ENCODE measurements at places on chromosomes 5 and 9. TPM values are rescaled to one million over a fixed set of nuclear protein-coding genes. Genes with fewer than 3 reads are reported as not detected.

GRCh38 chr9:14310311-14310710 lies 3.6 kb downstream of the NFIB start:
- peak; percentile 53 for DNase-seq

DNA sequence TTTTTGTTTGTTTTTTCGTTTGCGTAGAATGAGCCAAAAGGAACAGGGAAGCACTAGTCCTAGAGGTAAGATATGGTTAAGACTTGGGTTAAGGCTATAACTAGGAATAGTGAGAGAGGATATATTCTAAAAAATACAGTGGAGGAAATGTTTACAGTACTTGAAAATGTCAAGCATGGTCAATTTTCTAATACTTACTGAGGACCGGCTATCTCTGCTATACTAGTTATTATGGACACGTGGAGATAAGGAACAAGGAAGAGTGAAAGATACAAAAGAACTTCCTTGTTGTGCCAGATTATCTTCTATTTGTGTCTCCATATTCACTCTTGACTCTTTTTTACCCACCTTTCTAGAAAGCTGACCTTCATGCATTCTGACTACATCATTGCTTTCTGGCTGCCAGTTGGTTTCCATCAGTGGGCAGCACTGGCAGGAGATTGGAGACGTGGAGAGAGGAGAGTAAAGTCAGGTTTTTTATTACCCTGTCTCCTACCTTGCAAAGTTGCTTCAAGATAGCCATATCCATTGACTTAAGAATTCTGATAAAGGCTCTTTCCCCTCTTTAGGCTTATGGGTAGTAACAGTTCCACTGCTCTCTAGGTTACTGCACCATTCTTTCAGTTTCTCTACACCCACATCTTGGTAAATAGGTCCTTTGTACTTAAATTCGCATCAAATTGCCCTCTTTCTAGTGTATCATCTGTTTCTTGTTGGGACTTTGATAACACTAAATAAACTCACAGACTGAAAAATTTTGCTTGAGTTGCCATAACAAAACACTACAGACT lies 9.0 kb upstream of the RFX3 start:
- no peak for DNase-seq

DNA sequence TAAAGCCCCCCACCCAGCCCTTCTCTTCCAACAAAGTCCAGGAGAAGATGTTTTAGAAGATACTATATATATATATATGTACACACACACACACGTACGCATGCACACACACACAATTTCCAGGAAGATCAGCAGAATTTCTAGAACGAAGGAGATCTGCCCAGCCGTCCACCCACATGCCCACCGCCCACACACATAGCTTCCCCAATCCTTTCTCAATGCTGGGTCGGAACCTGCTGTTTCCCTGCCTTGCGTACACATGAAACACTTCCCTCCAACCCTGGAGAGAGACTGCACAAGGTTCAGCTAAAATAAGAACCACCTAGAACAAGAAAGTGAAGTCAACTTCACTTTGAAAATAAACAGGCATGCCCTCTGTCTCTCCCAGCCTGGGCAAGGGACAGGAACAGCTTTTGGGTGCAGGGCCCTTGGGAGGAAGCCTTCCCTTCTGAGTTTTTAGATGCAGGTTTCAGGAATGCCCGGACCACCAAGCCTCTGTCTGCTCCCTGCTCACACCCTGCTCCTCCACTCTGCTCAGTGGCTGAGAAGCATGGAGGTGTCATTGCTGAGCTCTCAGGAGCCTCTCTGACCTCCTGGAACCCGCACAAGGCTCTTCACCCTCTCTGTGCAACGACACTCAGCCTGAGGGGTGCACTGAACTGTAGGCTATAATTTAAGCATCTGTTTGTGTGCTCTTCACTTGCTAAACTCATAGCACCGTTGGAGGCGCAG lies 149.4 kb downstream of the C5orf15 start:
- DNase-seq: no peak

Gene FCN2
- total RNA-seq: not detected

Gene NUTM2G
- total RNA-seq: not detected

Gene PDE6A
- total RNA-seq: under 0.01 TPM

GRCh38 chr5:167657016-167657415 lies 634.4 kb upstream of the WWC1 start:
- DNase-seq: no peak

DNA sequence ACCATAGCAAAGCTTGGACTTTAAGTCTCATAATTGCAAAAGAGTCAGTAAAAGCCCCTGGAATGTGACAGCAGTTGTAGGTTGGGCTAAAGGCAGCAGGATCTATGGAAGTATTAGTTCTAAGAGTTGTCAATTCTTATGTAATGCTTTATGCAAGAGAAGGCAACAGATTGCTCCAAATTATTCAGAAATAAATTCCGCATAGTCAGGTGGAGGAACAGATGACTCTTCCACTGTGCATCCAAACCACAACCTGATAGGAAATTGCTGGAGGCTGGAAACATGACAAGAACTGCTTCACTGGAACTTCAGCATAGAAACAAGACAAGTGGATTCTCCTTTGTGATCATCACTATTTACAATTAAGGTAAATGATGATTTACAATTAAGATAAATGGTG lies 101.0 kb downstream of the STARD4 start:
- DNase-seq: peak; percentile 82

- peak; percentile 60 for DNase-seq
Measured at GRCh38 chr5:173395257-173395932, 67.2 kb upstream of the STC2 start.

- peak; percentile 75 for DNase-seq
Measured at GRCh38 chr9:120708526-120709224, 5.6 kb downstream of the MEGF9 start.

- no peak for DNase-seq
Measured at GRCh38 chr5:135399794-135400542, 937 bp upstream of the MACROH2A1 start.

GRCh38 chr9:95627802-95628201 lies 111.0 kb upstream of the PTCH1 start:
- no peak for DNase-seq

Gene PRSS3
- 0.26 TPM for total RNA-seq

DNA sequence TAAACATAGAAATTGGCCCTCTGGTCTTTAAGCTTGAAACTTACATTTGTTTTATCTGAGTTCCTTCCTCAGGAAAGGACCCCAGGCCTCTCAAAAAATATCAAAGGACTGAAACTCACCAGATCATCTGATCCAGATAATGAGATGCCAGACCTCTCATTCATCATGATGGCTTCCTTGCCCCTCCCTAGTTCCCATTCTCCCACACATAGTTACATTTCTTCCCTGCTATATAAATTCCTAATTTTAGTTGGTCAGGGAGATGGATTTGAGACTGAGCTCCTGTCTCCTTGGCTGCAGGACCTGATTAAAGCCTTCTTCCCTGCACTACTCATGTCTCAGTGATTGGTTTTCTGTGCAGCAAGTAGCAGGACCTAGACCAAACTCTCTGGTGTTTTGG lies 119.4 kb upstream of the SPIN1 start:
- DNase-seq: no peak

Gene PCDHA4
- 1.2 TPM for total RNA-seq

DNA sequence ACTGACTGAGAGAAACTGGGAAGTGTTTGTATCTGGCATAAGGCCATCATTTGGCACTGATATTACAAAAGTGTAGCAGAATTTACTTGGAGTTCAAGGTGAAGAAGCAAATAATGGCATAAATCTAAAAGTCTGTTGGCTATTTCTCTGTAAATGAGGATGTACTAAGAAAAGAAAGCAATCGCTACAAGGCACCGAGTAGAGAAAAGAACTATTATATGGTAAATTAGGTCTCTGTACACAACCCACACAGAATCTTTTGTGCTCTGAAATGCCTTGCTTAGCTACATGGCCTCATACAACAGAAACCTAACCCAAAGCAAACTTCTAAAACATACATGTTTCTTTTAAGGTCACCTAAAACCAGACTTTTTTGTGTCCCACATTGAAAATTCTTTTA lies 290.1 kb upstream of the WWC1 start:
- DNase-seq: no peak

- DNase-seq: no peak
Measured at GRCh38 chr5:143696921-143697320, 115.0 kb upstream of the HMHB1 start.

GRCh38 chr5:10691826-10692785 lies 68.9 kb downstream of the DAP start:
- DNase-seq: no peak

DNA sequence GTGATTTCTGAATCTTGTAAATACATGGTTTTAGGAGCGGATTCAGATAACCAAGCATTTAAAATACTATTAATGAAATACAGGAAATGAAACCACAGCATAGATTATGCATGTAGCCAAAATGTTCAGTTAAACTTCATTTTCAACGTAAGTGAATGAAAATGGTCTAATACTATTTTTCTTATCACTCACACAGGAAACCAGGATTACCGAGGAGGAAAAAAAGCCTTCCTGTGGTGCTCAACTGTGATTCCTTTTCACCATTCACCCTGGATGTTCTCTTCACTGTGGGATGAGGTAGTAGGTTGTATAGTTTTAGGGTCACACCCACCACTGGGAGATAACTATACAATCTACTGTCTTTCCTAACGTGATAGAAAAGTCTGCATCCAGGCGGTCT lies 83.4 kb upstream of the ZNF169 start:
- DNase-seq: peak; percentile 51

DNA sequence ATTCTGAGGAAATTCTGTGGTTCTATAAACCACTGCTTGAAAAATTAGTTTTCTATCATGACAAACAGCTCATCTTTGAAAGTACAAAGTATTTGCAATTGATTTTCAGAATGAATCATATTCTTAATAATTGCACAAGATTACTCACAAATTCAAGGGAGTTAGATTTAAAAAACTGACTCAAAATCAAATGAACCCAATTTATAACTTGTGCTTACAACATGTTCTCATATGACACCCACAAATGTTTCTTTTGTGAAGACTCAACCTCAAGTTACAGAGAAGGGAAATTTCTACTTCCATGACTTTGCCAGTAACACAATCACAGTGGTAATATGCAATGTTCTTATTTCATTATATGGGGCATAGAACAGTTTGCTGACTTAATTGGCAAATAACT lies 272.0 kb upstream of the ACTBL2 start:
- peak; percentile 78 for DNase-seq

Gene PCDHB15
- 1.8 TPM for total RNA-seq

Gene TMEFF1
- 2.5 TPM for total RNA-seq

Gene IL13
- total RNA-seq: not detected

DNA sequence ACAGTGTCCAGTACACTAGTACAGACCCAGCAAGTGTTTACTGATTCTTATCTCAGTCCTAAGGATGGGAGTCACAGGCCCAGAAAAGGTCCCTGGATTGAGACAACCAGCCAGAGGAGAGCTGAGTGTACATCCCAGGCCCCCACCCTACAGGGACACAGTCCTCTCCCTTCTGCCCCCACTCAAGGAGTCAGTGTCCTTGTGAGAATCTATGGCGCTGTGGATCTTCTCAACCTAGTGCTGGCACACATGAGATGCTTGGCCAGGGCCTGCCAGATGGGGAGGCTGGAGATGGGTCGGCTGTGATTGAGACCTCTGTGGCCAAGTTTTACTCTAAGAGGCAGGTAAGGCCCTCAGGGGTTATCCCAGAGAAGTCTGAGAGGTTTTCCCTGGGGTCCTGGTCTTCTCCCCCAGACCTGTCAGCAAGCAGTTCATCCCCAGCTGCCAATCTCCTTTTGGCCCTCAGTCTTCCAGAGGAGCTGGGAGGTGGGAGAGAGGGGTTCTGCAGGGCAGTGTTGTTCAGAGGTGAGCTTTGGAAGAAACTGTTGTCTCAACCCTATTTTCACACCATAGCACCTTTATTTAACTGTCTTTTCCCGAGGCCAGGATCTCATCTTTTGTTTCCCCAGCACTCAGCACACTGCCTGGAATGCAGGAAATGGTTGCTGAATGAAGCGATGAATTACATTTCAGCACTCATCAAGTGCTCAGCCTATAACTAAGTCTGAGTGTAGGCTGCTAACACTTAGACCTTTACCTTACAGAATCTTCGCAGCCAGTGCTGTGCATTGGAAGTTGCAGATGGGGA lies 3.2 kb upstream of the NSD1 start:
- no peak for DNase-seq

GRCh38 chr9:134594078-134594941 lies 47.3 kb upstream of the COL5A1 start:
- DNase-seq: no peak

DNA sequence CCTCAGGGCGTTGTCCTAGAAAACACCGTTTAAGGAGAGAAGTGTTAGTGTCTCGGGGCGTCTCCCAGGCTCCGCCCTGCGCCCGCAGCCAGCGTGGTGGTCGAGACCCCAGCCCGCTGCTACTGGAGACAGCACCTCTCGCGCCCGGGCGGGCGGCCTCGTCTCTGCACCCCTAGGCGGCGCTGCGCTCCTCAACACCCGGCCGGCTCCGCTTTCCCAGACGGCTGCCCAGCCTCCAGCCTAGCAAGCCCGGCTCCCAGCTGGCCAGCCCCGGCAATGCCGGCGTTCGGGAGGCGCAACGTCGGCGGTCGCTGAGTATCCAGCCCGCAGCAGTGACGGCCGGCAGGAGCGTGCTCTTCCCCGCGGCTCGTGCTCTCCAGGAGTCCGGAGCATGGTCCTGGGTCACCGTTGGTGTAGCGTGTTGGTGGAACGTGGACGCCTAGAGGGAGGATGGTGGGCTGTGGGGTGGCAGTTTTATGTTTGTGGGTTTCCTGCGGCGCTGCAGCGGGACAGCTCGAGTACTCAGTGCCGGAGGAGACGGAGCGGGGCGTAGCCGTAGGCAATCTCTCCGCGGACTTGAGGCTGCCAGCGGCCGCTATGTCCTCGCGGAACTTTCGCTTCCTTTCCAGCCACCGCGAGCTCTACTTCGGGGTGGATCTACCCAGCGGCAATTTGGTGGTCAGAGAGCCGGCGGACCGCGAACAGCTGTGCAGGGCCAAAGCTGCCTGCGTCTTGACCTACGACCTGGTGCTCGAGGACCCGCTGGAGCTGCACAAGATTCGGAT lies 536 bp downstream of the PCDHAC1 start:
- peak; percentile 27 for DNase-seq

Gene MARCHF3
- 11.6 TPM for total RNA-seq

Gene P4HA2
- 553 TPM for total RNA-seq

GRCh38 chr5:157613385-157614245 lies 38.0 kb upstream of the ADAM19 start:
- peak; percentile 43 for DNase-seq

- no peak for DNase-seq
Measured at GRCh38 chr5:127770272-127770671, 67.1 kb downstream of the CCDC192 start.

Gene SLC25A48
- total RNA-seq: not detected

Gene MOB3B
- total RNA-seq: under 0.01 TPM

GRCh38 chr5:31827867-31828266 lies 188.9 kb downstream of the PDZD2 start:
- peak; percentile 87 for DNase-seq

Gene ZDHHC11B
- total RNA-seq: under 0.01 TPM

Gene ANKRD18A
- not detected for total RNA-seq

- no peak for DNase-seq
Measured at GRCh38 chr5:111755345-111755941, 1.6 kb downstream of the NREP start.
